Spinal cord (tissue), 10 donors: ENCODE measurements at places on chromosomes 4 and X. TPM values are rescaled to one million over a fixed set of nuclear protein-coding genes. Genes with fewer than 3 reads are reported as not detected.
A peak's percentile ranks its signal among the peaks of the same experiment; 100 is the strongest.

- no peak for DNase-seq
- H3K36me3 ChIP-seq, result peaks cover 6% of the 10 kb centered on the region
- H3K27ac ChIP-seq, result no peak overlapping the region
Observed at GRCh38 chr4:37830640-37831039, 4.2 kb downstream of the PGM2 start.

The SPANXN4 gene
- not detected for total RNA-seq

- DNase-seq, result no peak
- no peak overlapping the region for H3K27ac ChIP-seq
- no peaks in the 10 kb centered on the region for H3K27me3 ChIP-seq
- no peaks in the 10 kb centered on the region for H3K4me1 ChIP-seq
- H3K36me3 ChIP-seq, result no peaks in the 10 kb centered on the region
- H3K4me3 ChIP-seq, result no peak overlapping the region
Observed at GRCh38 chr4:95061220-95061619, 303.5 kb downstream of the BMPR1B start.

- H3K27ac ChIP-seq, result no peak overlapping the region
- no peaks in the 10 kb centered on the region for H3K27me3 ChIP-seq
- DNase-seq, result peak; percentile 35
- H3K36me3 ChIP-seq, result no peaks in the 10 kb centered on the region
- peaks cover 4% of the 10 kb centered on the region for H3K4me1 ChIP-seq
Observed at GRCh38 chr4:181952478-181952877, 290.7 kb upstream of the TENM3 start.

The XG gene
- total RNA-seq, result 0.11 TPM

The SLC6A14 gene
- not detected for total RNA-seq

DNA sequence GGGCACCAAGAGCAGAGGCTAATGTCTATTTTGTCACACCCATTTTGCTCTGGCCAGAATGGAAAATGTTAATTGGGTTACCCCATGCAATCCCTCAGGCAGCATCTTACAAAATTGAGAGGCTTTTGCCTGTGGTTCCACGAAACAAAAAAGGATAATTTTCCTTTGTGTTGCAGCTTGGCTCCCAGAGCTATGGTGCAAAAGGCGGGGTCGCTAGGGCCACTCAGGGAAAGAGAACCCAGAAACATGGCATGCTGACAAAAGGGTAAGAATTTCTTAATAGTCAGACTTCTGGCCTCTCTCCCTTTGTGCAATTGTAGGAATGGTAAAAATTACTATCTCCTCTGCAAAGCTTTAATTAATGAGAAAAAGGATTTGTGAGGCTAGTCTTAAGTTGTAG, 119.6 kb upstream of the BANK1 start:
- no peaks in the 10 kb centered on the region for H3K4me1 ChIP-seq
- H3K4me3 ChIP-seq, result no peak overlapping the region
- no peak for DNase-seq
- H3K36me3 ChIP-seq, result no peaks in the 10 kb centered on the region
- no peak overlapping the region for H3K27ac ChIP-seq
- H3K27me3 ChIP-seq, result no peaks in the 10 kb centered on the region

DNA sequence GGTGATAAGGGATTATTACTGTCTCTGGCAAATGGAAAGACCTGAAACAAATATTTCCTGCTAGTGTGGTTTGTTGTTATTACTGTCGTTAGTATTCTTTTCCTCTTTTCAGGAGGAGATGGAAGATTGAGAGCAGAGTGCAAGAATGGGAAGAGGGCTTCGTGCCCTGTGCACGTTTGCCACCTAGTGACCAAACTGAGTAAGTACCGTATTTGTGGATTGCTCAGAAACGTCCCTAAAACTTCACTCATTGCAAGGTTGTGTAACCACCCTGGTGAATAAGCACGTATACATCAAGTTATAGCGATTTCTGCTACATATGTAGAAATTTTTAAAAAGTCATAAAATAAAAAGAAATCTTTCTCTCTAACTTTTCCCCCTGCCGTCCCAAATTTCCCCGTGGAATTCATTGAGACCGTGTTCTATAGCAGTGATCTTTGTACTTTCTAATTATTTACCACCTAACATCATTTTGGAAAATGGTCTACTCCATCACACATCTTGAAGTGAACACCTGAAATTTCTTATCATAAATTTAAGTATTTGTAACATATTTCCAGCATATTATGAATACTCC, 24.3 kb downstream of the LINC00632 start:
- H3K4me3 ChIP-seq, result no peak overlapping the region
- H3K27me3 ChIP-seq, result no peaks in the 10 kb centered on the region
- H3K4me1 ChIP-seq, result no peaks in the 10 kb centered on the region
- no peak overlapping the region for H3K27ac ChIP-seq
- no peak for DNase-seq

The S100G gene
- total RNA-seq, result not detected

DNA sequence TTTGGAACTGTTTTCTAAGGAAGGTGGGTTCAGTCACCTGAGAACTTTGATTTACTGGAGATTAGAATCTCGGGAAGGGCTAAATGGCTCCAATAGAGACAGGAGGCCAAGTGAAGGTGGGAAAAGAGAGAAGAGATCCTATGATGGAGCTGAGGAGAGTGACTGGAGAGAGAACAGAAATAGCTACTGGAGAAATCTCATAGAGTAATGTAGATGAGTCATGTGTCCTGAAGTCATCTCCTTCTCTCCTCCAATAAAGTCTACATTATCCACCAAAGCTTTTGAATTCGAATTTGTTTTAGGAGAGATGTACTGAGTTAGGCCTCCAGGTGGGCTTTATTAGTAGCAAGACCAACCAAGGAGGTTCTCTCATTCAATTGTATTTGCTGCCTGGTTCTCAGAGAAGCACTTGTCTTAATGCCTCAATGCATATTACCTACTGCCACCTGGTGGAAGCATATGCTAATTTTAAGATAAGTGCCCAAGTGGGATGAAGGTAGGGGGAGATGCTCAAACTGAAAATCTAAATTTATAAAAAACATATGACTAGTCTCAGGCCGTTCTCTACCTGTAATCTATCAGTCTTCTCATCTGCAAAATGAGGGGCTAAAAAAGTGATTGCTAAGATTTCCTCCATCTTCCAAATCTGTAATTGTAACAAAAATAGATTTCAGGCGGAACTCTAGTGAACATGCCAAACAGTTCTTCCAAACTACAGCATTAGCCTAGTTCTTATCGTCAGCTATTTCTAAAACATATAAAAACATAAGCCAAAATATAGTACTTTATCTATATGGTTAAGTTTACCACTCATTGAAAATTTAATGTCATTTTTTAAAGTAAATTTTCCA, 24.4 kb downstream of the TXK start:
- H3K36me3 ChIP-seq, result no peaks in the 10 kb centered on the region
- H3K27ac ChIP-seq, result no peak overlapping the region
- no peaks in the 10 kb centered on the region for H3K27me3 ChIP-seq
- no peaks in the 10 kb centered on the region for H3K4me1 ChIP-seq
- no peak overlapping the region for H3K4me3 ChIP-seq

- H3K27ac ChIP-seq, result no peak overlapping the region
- no peak for DNase-seq
- H3K27me3 ChIP-seq, result peaks cover 2% of the 10 kb centered on the region
- H3K4me3 ChIP-seq, result no peak overlapping the region
- no peaks in the 10 kb centered on the region for H3K36me3 ChIP-seq
- no peaks in the 10 kb centered on the region for H3K4me1 ChIP-seq
Observed at GRCh38 chrX:107894038-107894437, 68.4 kb downstream of the MID2 start.

GRCh38 chr4:74896595-74896994, 36.3 kb upstream of the PARM1 start:
- no peak overlapping the region for H3K4me3 ChIP-seq
- H3K27ac ChIP-seq, result no peak overlapping the region
- H3K27me3 ChIP-seq, result no peaks in the 10 kb centered on the region
- H3K36me3 ChIP-seq, result no peaks in the 10 kb centered on the region
- H3K4me1 ChIP-seq, result no peaks in the 10 kb centered on the region

The ARHGEF38 gene
- not detected for total RNA-seq

The IL21 gene
- not detected for total RNA-seq

- DNase-seq, result peak; percentile 87
- peak overlapping the region; percentile 65 for H3K27ac ChIP-seq
- peak overlapping the region; percentile 17 for H3K4me3 ChIP-seq
- H3K36me3 ChIP-seq, result no peaks in the 10 kb centered on the region
Observed at GRCh38 chrX:50067435-50068284, 133.1 kb downstream of the AKAP4 start.

- H3K36me3 ChIP-seq, result no peaks in the 10 kb centered on the region
- no peak overlapping the region for H3K4me3 ChIP-seq
- no peak overlapping the region for H3K27ac ChIP-seq
Observed at GRCh38 chr4:177250056-177250696, 59.5 kb upstream of the NEIL3 start.

The MAGED4 gene
- total RNA-seq, result 55.2 TPM

The QRFPR gene
- total RNA-seq, result 4.4 TPM

The HSFX2 gene
- 1.2 TPM for total RNA-seq

The SETD7 gene
- total RNA-seq, result 41.0 TPM

The PAGE1 gene
- total RNA-seq, result not detected

DNA sequence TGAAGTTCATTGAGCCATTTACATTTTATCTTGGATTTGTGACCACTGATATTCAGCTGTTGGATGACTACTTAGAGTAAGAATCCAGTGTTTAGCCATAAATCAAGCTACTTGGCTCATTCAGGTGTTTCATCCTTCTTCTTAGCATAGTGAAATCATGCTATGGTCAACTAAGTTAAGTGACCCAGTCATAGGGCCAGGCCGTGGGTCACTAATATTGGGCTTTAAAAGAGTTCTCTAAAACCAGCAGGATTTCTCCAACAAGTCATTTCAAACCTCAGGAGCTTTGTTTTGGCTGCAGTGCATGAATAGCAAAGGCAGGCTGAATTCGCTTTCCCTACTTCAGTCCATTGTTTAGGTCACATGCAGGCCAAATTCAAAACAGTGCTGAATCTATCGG, 181.0 kb downstream of the MAML3 start:
- H3K36me3 ChIP-seq, result no peaks in the 10 kb centered on the region
- H3K4me3 ChIP-seq, result no peak overlapping the region
- H3K4me1 ChIP-seq, result no peaks in the 10 kb centered on the region
- DNase-seq, result no peak
- H3K27me3 ChIP-seq, result no peaks in the 10 kb centered on the region

DNA sequence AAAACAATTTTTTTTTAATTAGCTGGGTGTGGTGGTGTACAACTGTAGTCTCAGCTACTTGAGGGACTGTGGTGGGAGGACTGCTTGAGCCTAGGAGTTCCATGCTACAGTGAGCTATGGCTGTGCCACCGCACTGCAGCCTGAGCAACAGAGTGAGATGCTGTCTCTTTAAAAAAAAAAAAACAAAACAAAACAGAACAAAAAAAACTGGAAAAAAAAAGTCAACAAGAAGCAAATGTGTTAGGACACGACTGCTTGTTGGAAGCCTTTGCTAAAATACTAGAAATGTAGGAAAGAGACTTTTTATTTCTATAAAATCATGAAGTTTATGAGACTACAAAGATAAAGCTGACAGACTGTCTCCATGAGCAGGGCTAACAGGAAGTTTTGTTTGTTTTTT, 87.2 kb downstream of the SH3RF1 start:
- no peak for DNase-seq
- H3K4me1 ChIP-seq, result no peaks in the 10 kb centered on the region
- no peak overlapping the region for H3K27ac ChIP-seq
- no peak overlapping the region for H3K4me3 ChIP-seq
- H3K36me3 ChIP-seq, result no peaks in the 10 kb centered on the region

DNA sequence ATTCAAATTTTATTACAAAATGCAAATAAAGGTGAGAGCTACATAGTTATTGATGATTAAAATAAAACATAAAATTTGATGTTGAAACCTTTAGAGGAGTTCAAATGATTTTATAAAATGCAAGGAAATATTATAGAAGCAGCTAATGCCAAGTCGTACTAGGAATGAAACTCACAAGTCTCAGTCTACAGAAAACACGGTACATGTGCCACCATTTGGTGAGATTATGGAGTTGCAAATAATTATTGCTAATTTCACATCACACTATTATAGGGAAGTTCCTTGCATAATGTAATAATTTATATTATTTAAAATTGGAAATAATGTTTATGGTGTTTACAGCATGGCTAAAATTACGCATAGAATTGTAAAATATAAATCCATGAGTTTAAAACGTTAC, 1601.7 kb upstream of the TENM3 start:
- no peak overlapping the region for H3K27ac ChIP-seq
- H3K27me3 ChIP-seq, result no peaks in the 10 kb centered on the region
- DNase-seq, result no peak
- H3K36me3 ChIP-seq, result no peaks in the 10 kb centered on the region
- H3K4me3 ChIP-seq, result no peak overlapping the region

GRCh38 chrX:28589046-28589445, 1.8 kb downstream of the IL1RAPL1 start:
- H3K4me3 ChIP-seq, result peak overlapping the region; percentile 55
- peaks cover 5% of the 10 kb centered on the region for H3K27me3 ChIP-seq
- no peaks in the 10 kb centered on the region for H3K36me3 ChIP-seq
- no peak for DNase-seq
- H3K4me1 ChIP-seq, result no peaks in the 10 kb centered on the region

The NDUFB11 gene
- total RNA-seq, result 60.7 TPM

GRCh38 chr4:110816367-110816766, 193.5 kb upstream of the PITX2 start:
- no peaks in the 10 kb centered on the region for H3K27me3 ChIP-seq
- no peak overlapping the region for H3K4me3 ChIP-seq
- DNase-seq, result no peak
- H3K36me3 ChIP-seq, result no peaks in the 10 kb centered on the region
- H3K4me1 ChIP-seq, result no peaks in the 10 kb centered on the region

The MAGEC2 gene
- not detected for total RNA-seq

DNA sequence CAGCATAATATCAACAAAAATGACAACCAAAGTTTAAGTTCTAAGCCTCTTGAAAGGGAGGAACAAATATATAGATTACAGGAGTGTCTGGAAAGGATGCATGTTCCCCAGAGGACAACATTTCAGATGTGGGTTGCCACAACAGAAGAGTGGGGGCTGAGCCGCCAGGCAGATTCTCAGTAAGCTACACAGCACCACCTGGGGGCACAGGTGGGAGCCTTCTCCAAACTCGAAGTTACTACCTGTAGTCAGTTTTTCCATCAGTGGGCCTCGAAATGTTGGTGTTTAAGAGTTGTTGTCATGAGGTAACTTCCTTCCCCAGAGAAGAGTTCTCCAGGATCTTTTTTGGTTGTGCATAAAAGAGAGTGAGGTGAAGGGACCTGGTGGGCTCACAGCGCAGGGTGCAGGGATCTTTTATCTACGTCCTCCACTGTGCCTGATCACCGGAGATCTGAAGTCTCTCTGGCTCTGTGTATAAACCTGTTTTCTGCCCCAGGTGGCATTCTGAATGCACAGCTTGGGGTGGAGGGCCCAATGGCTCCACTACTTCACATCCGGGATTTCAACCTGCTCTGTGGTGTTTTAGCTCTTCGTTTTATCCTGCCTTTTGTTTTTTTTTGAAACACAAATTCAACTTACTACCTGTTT, 58.4 kb upstream of the STS start:
- no peak for DNase-seq
- no peak overlapping the region for H3K27ac ChIP-seq
- no peak overlapping the region for H3K4me3 ChIP-seq
- no peaks in the 10 kb centered on the region for H3K27me3 ChIP-seq

DNA sequence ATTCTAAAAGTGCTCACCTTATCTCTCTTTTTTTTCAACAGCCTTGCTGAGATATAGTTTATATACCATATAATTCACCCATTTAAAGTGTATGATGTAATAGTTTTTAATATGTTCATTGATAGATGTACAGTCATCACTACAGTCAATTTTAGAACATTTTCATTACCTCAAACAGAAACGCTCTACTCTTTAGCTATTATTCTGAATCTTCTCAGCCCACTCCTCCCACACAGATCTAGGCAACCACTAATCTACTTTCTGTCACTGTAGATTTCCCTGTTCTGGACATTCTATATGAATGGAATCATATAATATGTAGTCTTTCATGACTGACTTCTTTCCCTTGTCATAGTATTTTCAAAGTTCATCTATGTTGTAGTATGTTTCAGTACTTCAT, 22.6 kb downstream of the MND1 start:
- H3K27me3 ChIP-seq, result no peaks in the 10 kb centered on the region
- no peak for DNase-seq
- H3K36me3 ChIP-seq, result no peaks in the 10 kb centered on the region
